Amniotic epithelial cell (primary cell): ENCODE measurements at places on chromosomes 2 and 18.

DNA sequence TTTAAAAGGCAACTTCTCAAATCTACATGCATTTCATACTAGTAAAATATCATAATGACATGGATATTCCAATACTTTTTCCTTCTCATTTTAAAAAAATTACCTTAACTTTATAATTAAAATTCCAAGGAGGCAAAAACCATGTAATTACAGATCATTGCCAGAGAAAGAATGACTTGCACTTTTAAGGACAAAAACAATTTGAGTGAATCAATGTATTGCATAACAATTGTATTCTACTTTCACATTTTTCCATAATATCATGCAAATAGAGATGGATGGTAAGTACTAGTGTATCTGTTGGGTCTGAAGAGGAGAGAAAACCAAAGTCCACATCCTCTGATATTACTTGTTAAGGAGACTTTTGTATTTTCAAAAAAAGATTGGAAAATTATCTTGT lies 89.5 kb upstream of the NCK2 start:
- peak; percentile 4 for DNase-seq

DNA sequence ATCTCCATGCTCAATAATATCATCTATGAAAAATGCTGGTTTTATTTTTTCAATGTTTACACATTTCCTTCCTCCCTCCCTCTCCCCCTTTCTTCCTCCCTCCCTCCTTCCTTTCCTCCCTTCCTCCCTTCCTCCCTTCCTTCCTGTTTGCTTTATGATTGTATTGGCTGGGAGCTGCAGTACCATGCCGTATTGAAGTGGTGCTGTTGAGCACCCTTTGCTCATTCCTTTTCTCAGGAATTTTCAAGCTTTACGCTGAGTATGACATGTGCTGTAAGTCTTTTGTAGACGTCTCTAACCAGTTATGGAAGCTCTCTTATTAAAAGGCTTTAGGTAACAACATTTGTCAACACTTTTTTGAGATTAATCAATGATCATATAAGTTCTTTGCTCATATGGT lies 100.4 kb downstream of the SNTG2 start:
- peak; percentile 58 for DNase-seq

GRCh38 chr2:29000481-29000880 lies 19.4 kb downstream of the TOGARAM2 start:
- DNase-seq = peak; percentile 56

DNA sequence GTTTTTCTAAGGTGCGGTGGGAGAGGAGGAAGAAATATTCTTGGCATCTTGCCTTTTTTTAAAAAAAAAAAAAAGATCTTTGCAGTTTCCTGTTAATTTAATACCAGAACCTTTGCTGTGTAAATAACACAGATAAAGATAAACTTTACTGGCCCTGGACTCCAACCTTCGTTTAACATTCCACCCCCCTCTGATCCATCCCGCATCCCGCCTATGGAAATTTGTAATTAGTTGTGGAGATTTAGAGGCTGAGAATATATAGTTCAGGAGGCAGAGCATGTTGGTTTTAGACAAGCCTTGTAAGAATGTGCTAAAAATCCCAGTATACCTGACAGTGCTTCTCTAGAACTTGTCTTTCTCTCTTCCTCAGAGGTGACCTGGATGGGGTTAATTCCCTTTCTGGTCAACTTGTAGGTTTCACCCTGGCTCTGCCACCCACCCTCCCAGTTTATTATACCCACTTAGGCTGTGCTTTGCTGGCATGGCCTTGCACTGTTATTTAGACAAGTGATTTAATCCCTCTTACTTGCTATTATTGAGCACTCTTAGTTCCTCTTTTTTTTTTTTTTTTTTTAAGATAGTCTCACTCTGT lies 2.9 kb upstream of the C2orf72 start:
- DNase-seq = no peak

DNA sequence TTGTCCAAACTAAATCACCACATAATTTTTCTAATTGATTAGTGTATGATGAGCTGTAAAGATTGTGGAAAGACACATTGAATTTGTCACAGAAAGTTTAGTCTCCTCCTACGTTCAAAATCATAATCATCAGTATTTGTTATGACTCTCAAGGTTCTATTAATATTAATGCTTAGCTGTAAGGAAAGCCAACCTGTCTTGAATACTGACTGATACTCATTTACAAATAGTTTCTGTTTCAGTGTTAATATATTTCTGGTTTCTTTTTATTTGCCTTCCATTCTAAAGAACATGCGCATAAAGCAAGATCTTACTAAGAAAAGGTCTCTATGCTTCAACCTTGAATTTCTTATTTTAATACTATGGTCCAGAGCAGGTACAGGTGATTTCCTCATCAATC lies 55.1 kb downstream of the CPS1 start:
- DNase-seq = no peak

- peak; percentile 95 for DNase-seq
Measured at GRCh38 chr18:48488388-48488850, 50.4 kb upstream of the CTIF start.

GRCh38 chr18:25250474-25250851 lies 101.5 kb downstream of the ZNF521 start:
- no peak for DNase-seq

- DNase-seq = no peak
Measured at GRCh38 chr2:134976074-134976702, 57.6 kb downstream of the CCNT2 start.

- no peak for DNase-seq
Measured at GRCh38 chr18:74479486-74480148, 16.5 kb upstream of the CNDP2 start.

- no peak for DNase-seq
Measured at GRCh38 chr2:6524691-6525474, 340.8 kb downstream of the CMPK2 start.

DNA sequence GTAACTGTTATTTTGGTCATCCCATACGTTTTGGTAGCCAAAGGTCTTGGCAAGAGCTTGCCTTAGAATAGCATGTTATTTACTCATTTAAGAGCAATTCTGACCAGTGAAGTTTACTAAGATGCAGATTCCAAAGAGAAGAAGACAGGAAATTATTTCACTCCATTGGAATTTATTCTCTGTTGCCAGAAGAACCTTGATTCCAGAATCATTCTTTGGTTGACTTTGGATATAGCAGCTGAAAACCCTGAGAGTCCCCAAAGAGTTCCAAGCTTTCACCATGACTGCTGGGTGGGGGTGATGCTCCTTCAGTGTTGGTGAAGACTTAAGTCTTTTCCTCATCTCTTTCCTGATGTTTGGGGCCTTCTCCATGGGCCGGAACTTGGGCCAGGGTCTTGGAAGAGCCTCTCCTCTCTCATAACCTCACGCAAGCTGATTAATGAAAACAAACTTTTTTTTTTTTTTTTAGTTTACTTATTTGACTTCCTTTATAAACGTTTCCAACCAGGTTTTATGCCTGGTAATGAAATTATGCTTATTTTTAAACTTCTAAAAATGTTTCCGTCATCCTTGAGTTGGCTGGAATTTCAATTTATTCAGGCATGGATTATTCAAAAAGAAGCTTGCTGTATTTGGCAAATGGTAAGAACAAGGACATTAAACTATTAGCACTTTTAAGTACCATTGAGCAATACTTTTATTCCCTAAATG lies 192.0 kb downstream of the MTX2 start:
- DNase-seq = no peak

GRCh38 chr2:42494355-42495233 lies 812 bp upstream of the KCNG3 start:
- DNase-seq = peak; percentile 70

GRCh38 chr18:10973567-10974203 lies 175.7 kb downstream of the PIEZO2 start:
- peak; percentile 8 for DNase-seq

DNA sequence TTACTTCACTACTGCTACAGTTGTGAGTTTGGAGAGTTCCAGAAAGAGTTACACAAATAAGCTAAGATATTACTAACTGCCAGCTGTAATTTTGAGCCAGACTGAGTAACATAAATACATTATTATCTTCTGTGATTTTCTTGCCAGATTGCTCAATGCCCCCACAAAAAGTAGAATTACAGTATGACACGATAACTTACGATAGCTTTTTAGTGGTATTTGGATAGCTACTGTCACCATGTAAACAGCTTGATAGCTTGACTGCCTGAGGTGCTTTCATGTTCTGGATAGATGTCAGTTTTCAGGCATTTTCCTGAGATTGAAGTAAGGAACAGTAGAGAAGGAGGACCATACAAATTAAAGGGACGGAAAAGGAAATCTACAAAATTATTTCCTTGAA lies 533.3 kb downstream of the SOCS6 start:
- DNase-seq = no peak

DNA sequence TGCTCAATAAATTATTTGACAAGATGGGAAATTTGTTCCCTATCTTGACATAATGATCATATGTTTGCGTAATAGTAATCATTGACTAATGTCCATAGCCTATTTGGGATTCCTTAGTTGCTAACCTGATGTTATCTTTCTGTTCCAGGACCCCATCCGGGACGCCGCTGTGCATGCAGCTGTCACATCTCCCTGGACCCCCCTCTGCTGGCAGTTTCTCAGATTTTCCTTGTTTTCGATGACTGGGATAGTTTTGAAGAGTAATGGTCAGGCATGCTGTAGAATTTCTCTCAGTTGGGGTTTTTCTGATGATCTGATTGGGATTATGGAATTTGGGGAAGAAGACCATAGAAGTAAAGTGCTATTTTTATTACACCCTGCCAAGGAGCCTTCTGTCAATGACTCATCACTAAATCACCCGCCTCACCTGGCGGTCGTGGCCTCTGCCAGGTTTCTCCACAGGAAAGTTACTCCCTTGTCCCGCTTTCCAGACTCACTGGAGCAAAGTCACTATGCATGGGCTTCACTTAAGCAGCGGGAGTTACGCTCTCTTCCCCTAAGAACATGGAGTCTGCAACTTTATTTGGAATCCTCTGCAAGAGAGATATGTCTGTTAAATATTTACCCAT lies 19.9 kb upstream of the TMEM18 start:
- DNase-seq = no peak

GRCh38 chr2:213757525-213757924 lies 473.3 kb downstream of the SPAG16 start:
- DNase-seq = no peak

GRCh38 chr18:78069784-78070664 lies 820.4 kb downstream of the GALR1 start:
- DNase-seq = no peak

- DNase-seq = peak; percentile 66
Measured at GRCh38 chr18:59054496-59055287, 85.0 kb upstream of the SEC11C start.

GRCh38 chr2:30871980-30872789 lies 64.9 kb upstream of the CAPN13 start:
- DNase-seq = no peak

GRCh38 chr2:65974067-65974723 lies 460.7 kb upstream of the MEIS1 start:
- peak; percentile 1 for DNase-seq

DNA sequence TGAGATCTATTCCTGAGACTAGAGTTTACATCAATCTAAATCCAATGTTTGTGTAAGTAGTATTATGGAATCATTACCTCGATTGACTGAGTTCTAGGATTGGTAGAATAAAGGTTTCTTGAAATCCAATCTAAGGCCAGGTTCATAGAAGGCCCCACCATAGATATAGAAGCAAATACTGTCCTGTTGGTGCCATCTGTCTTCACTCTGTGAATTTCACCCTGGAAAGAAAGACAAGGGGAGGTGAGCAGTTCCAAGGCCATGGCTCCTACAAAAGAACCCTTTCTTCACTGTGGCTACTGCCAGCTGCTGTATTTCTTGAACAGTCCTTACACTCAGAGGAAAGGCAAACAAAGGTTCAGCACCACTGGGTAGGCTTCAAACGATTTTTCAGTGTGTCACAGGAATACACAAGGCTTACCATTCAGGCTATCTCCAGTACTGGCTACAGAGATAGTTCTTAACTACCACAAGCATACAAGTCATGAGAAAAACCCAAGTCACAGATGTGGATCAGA lies 137.0 kb downstream of the LRP2 start:
- DNase-seq = no peak

DNA sequence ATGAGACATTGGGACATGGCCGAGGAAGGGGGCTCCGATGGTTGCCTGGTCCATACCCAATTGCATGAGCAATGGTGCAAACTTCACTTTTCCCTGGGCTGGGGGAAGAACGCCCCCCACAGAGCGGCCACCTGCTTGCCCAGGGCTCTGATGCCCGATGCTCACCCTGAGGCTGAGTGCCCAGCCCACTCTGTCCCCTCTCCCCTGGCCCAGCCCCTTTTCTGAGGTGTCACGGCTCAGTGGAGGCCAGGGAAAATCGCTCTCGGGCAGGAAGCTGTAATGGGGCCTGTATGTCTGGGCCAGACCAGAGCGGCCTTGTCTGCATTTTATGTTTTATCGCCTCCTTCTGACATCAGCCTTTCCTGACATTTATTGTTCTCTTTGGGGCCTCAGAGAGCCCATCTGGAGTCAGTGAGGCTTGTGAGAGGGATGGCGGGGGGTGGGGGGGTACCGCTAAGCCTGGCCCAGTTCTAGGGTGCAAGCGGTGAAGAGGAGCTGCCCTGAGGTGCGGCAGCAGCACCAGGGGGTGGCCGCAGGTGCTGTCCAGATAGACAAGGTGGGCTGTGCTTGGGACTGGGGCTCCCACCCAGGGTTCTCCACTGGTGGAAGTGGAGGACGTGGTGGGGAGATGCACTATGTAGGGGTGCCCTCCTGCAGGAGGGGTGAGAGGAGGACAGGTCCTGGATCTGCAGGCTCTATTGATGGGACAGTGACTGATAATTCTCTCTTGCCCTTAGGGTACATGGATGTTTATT lies 46.2 kb downstream of the INHBB start:
- no peak for DNase-seq

DNA sequence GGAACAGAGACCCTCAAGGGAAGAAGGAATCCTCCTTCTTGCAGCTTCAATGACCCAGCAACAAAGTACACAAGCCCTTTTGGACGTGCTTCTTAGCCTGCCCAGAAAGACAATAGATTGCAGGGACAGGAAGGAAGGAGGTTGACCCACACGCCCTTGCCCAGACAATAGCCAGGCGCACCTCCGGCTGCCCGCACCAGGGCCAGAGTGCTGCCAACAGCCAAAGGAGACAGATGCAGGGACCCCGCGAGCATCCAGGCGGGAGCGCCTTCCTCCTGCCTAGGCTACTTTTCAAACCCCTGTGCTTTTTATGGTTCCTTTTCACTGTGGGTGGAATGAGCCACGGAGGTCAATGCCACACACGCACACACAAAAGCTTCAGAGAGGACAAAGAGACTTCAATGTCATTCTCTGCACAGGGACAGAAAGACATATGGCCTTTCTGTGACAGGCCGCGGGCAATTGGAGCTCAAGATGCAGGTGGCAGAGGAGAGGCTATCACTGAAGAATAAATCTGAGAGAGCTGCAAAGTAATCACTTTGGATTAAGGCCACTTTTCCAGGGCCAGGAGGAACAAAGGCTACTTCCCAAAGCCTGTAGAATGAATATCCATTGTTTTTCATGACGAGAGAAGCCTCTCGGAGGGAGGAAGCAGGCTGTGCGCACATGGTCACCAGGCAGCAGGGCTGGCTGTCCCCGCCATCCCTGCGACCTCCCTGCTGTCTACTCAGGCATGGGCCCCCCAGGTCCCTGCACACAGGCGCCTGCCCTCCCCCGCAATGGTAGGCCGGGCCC lies 300.6 kb downstream of the EIPR1 start:
- no peak for DNase-seq

DNA sequence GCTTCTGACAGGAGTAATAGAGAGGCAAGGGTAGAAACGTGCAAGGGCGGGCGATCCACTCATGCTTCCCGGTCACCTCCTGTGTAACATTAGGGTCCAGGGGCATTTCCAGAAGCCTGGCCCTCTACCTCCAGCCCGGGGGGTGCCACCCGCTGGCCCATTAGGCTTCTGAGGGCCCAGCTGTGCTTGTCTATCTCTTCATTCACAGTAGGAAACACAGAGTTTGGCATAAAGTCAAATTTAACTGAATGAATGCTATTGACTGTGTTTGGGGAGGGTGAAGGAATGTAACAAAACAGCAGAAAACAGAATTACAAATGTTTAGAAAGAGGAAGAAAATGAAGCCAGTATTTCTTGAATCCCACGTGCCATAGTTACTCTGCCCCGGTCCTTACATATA lies 112.4 kb upstream of the SLC66A3 start:
- DNase-seq = no peak
